ENCODE measurements at places on chromosomes 5 and 9. TPM values are rescaled to one million over a fixed set of nuclear protein-coding genes. Genes with fewer than 3 reads are reported as not detected.

Gene PAX5
- total RNA-seq = 0.14 TPM

Gene F2RL2
- total RNA-seq = 0.18 TPM

Gene GLRA1
- not detected for total RNA-seq

Gene BRINP1
- 3.3 TPM for total RNA-seq

Gene TMEM141
- total RNA-seq = 367 TPM

Gene GZMA
- total RNA-seq = not detected

Gene SLC34A1
- total RNA-seq = not detected

Gene LMX1B
- total RNA-seq = 12.4 TPM
